Stimulated activated CD4-positive, alpha-beta T cell treated with anti-CD3 and anti-CD28 coated beads, Interleukin-15, amount 100 ng/mL, for 48 hours (primary cell): ENCODE measurements at places on chromosomes 6 and 20.

DNA sequence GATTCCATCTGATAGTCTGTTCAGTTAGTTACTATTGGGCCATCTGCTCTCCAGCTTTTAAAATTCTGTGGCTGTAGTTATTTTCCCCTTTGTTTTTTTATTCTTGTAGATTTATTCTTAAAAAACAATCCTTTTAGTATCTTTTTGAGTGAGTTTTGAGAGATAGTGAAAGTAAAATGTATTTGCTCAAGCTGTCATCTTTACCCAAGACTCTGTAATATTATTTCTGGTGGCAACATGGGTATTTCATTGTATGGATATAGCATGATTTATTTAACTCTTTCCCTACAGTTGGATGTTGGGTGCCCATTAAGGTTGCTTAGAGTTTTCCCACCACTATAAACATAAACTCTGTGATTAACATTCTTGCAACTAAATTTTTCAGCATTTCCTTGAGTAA lies 24.6 kb downstream of the STK4 start:
- no peak for DNase-seq

- no peak for DNase-seq
Measured at GRCh38 chr6:137259349-137259748, 40.2 kb upstream of the IFNGR1 start.

DNA sequence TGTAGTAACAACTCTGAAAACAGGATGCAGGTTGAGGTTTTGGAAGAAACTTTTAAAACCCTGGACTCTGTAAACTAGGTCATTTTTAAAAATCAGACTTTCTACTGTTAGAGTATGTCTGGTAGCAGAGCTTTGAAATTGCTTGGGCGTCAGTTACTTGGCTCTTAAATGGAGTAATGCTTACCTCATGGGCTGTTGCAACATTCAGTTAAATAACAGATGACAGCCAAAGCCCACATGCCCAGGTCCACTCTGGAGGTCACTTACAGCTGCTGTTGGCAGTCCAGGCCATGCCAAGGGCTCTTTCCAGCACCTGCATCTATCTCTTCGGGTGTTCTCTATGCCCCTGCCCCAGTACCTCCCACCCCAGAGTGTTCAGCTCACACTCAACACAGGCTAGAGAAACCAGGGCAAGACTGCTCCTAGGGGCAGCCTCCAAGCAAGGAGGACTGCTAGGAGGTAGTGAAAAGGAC lies 96.4 kb downstream of the BANF2 start:
- no peak for DNase-seq

- DNase-seq, result no peak
Measured at GRCh38 chr20:16290358-16290757, 282.9 kb downstream of the KIF16B start.

DNA sequence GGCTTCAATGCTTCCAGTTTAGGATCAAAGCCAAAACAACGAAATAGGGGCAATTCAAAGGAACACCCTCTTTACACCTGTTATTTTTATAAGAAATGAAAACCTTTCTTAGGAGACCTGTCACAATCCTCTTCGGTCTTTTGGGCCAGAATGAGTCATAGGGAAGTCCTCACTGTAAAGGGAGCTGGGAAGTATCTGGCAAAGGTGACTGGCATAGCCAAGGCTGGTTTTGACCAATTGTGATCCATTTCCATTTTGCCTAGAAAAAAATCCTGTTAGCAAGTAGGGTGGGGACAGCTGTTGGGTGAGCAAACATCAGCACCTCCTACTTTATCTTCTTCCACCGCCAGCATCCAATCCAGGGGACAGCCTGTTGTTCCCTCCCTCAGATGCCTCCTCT lies 343.2 kb upstream of the SULF2 start:
- no peak for DNase-seq

- DNase-seq, result no peak
Measured at GRCh38 chr6:13474360-13474759, 13.0 kb downstream of the GFOD1 start.

- DNase-seq, result no peak
Measured at GRCh38 chr6:165674155-165675029, 11.4 kb upstream of the PDE10A start.

DNA sequence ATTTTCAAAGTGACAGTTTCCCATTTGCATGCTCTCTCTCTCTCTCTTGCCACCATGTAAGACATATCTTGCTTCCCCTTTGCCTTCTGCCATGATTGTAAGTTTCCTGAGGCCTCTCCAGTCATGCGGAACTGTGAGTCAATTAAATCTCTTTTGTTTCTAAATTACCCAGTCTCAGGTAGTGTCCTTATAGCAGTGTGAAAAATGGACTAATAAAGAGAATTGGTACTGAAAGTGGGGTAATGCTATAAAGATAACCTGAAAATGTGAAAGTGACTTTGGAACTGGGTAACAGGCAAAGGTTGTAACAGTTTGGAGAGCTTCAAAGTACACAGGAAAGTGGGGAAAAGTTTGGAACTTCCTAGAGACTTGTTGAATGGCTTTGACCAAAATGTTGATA lies 389.8 kb downstream of the GRIK2 start:
- no peak for DNase-seq

GRCh38 chr20:21129861-21130260 lies 4.0 kb downstream of the KIZ start:
- no peak for DNase-seq

DNA sequence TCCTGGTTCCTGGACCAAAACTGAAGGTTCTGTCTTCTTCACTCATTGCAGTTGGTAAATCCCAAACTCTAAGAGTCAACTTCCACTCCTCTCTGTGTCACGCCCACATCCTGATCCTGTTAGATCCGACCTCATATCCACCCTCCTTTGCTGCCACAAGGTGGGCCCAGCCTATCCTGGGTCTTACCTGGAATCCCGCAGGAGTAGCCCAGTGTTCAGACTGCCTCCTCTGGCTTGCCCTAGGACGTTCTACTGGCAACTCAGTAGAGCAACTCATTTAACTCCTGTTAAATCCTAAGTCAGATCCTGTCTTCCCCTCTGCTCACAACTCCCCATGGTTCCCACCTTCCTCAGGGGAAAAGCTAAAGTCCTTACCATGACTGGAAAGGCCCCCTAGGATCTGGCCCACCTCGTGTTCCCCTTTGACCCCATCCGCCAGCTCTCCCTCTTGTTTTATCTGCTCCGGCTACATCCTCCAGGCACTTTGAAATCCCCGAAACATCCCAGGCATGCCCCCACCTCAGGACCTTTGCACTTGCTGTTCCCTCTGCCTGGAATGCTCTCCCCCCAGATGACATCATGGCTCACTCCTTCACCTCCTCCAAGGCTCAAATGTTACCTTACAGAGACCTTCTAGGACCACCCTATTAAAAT lies 43.9 kb downstream of the TFEB start:
- DNase-seq, result no peak

DNA sequence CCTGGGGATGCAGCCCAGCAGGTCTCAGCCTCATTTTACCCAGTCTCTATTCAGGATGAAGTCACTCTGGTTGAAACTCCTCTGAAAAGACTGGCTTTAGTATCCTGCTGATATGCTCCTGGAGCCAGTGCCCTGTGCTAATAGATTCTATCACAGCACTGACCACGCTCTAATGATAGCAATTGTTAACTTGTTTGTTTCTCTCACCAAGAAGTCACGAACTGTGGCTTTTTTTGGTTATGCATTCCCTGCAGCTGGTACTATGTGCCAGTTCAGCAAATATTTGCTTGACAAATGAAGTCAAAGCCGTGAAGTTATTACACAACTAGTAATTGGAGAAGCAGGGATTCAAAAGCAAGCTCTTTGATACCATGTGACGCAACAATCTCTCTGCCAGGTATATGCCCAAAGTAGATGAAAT lies 754.6 kb downstream of the KIF16B start:
- no peak for DNase-seq

- no peak for DNase-seq
Measured at GRCh38 chr20:20832715-20833114, 120.3 kb upstream of the RALGAPA2 start.

- DNase-seq, result no peak
Measured at GRCh38 chr6:10723567-10723881, 654 bp downstream of the TMEM14C start.
